Activated CD4-positive, alpha-beta T cell treated with anti-CD3 and anti-CD28 coated beads, Interleukin-2, Interleukin-6, amounts not matched to agents 100 ng/mL and 50 ng/mL, durations not matched to agents 16 hours and 8 hours (primary cell): ENCODE measurements at places on chromosomes 3 and 15.

DNA sequence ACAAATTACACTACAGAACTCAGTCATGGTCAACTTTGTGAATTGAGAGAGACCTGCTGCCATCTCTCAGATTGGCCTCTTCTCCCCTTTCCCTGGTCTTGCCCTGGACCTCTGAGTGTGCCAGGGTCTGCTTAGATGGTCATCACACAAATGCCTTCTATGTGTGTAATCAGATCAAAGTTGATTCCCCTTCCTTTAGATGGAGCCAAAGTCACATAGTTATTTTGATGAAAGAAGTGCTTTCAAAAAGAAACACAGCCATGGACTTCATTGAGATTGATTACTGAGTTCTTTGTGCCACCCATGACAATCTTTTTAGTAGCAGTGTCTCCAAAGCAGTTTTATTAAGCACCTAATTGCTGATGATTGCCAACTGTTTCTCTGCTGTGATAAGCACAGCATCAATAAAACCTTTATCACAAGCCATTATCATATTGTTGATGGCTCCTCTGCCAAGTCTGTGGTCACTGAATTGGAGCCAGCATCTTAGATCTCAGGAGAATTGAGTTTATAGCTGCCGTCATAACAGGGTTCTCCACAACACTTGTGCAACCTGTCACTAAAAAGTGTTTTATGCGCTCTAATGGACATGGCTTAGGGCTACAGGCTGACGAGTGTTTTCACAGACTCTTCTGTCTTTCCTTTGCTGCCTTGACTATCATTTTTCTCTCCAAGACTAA is 149.7 kb upstream of the NUDT16 start:
- no peak for DNase-seq

DNA sequence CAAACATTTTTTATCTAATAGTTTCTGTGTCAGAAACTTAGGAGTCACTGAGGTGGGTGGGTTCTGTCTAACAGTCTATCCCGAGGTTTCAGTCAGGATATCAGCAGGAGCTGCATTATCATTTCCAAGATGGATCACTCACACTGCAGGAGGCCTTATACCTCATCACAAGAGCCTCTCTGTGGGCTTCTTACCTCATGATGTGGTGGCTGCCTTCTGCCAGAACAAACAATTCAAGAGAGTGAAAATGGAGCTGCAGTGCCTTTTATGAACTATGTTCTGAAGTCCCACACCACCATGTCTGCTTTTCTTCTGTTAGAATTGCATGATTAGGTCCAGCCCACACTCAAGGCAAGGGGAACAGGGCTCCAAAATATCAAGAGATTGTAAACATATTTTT is 27.9 kb downstream of the RFX7 start:
- no peak for DNase-seq

DNA sequence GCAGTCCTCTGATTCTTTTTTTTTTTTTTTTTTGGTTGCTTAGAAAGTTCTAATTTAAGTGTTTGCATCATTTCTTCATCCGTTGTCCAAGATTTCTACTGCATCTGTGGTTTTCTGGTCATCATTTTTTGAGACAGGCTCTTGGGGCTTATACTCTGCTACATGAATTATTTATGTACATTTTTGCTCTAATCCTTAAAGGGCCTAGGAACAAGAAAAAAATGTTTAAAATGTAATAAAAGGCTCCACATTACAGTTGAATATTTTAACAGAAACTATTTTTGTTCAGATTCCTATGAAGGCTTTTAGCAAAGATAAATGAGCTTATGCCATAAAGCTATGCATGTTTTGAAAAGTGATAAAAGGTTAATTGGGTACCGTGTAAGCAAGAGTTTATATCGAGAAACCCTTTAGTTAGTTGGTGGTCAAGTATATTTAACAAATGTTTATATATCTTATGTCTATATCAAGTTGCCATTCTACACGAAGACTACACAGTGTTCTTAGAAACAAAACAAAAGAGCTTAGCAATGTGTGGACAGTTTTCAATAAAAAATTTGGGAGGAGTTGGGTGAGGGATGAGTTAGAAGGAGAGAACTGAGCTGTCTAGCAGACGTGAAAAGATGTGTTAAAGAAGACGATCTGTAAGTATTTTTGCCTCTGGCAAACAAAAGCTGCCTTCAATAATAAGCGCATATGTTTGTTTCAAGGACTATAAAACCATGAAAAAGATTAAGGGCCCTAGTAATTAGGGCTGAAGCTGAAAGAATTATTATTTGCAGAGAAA is 563.6 kb upstream of the NAALADL2 start:
- no peak for DNase-seq

DNA sequence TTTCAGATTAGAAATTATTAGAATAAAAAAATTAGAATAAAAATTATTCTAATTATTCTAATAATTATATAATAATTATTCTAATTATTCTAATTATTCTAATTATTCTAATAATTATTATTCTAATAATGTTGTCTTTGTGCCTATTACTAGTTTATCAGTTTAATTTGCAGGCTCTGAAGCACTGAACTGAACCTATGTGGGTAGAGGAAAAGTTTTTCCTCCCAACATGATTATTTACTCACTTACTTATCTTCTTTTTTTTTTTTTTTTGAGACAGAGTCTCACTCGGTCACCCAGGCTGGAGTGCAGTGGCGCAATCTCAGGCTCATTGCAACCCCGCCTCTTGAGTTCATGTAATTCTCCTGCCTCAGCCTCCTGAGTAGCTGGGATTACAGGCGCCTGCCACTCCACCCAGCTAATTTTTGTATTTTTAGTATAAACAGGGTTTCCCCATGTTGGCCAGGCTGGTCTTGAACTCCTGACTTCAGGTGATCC is 39.7 kb upstream of the C15orf39 start:
- no peak for DNase-seq

- DNase-seq: peak; percentile 85
These were observed 60.5 kb upstream of the KLF13 start for GRCh38 chr15:31265871-31266711.

DNA sequence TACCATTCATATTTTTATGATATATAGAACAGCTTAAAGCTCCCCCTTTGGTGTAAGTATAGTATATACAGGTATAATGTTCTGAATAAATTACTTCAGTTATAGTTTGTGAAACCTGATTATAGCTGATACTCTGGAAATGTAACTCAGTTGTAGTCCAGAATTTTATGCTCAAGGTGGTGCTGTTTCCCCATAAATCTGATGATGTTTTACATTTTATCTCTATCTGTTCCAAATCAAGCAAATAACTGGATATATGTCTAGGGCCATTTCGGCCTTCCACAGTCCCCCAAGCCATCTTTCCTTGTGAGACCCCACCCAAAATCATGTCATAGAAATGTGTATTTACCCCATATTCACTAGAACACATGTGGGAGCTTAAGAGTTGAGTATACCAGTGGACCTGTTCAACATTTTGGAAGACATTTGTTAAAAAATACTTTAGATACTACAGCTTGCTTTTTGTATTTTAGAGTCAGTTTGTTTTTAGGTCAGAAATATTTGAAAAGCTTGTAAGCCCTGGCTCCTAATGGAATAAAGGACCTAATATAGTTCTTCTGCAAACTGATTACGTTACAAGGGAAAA is 107.1 kb downstream of the ATG7 start:
- peak; percentile 25 for DNase-seq

DNA sequence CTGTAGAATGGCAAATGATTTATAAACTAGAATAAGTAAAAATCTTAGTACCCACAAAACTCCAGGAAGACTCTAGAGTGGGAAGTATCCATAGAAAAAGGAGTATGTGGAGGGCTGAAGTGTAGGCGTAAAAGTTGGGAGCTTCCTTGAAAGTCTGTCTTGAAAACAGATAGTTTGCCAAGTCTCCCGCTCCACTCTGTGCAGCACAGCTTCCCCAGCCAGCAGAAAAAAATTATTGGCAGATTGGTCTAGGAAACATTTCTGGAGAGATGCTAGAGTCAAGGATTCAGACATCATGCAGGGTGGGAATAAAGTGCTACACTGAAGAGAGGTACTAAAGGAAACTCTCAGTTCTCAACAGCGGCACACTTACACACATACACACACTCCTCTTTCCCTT is 53.4 kb upstream of the CD200R1L start:
- DNase-seq: no peak

GRCh38 chr15:80399508-80399907 is 4.7 kb upstream of the ARNT2 start:
- DNase-seq: no peak

DNA sequence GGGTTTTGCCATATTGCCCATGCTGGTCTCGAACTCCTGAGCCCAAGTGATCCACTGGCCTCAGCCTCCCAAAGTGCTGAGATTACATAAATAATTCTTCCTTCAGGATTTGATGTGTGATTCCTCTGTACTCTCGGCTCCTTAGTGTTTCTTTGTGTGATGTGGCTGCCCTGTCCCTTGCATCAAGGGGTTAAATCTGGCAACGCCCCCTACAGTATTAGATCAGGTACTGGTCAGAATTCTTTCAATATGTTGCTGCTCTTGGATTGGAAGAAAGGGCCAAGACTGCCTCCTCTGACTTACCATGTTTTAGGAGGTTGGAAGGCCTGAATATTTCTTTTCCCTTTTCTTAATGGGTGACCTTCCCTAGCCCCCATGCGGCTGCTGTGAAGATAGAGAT is 390.6 kb upstream of the WNT5A start:
- no peak for DNase-seq

DNA sequence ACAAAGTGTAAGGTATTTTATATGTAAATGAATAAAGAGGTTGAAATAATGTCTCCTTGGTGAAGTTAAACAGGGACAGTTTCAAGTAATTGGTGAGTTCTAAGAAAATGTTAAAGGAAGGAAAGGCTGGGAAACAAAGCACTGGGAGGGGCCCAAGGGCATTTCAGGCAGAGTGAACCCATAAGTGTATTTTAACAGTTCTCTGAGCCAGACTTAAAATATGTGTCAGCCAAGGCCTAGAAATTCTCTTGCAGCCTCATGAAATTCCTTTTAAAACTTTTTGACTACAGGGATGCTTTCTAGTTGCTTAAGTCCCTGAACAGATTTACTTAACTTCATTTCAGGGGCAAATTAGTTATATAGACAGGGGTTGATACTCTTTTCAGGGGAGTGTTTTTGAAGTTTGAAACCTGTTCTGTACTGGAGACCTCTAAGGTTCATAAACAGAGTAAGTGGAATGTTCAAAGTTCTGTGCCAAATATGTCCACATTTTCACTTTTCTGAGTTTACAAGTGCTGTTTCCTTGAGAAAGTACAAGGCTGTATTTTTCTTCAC is 77.6 kb downstream of the GALK2 start:
- no peak for DNase-seq
